ENCODE measurements at places on chromosomes 2 and 18.

DNA sequence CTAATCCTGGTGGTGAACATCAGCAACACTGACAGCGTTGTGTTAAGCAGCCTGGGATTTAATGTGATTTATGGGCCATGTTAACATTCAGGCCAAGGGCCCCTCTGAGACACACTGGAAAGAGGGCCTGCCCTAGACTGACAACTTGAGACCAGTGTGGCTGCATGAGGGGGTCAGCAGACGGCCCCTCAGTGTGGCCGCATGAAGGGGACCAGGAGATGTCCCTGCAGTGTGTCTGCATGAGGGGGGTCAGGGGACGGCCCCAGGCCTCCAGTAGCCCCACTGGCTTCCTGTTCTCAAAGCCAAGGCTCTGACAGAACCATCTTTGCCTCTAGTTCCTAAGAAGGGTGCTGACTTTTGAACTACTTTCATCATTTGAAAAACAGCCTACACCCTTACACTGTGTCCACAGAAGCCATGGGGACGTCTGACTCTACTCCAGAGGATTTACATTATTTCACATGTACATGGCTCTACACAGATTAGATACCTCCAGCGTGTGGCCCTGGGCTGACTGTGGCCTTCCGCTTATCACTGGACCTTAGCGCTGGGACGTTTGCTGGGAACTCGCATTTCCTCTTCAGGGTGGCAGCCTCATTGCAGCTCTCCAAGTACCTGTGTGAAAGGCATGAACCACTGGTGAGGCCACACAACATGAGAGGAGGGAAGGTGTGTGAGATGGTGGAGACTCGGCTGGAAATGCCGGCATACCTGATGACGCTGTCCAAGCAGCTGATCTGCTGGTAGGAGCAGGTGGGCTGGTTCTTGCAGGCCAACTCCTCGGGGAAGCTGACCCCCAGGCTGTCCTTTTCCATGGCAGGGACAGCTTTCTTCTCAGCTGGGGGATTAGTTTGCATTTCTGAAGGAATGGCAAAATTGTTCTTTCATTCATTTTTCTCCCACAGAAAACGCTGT lies 18.2 kb upstream of the HES6 start:
- no peak for DNase-seq

DNA sequence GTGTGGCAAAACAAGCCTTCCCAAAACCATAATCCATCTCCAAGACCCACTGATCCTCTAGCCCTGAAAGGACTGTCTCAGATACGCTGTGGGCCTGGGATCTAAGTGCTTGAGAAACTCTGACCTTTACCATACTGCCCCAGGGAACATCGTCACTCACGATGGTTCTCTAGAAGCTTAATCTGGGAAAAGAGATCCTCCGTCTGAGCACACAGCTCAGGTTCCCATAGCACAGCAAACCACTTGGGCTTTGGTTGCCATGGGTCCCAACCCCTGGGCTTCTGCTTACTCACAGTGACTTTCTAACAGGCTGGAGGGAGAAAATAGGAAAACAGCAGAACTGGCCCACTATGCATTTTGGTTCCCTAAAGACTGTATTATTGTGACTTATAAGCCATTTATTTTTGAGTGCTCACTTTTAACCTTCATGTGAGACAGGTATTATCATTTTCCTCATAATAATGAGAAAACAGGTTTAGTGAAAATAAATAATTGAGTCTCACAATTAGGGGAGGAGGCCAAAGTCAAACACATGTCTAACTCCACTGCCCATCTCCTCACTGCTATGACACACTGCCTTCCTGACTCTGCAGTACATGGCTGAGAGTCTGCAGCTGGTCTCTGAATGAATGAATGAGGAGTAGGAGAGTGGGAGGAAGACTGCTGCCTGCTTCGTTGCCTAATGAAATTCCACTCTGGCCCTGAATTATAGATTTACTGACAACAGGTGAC lies 46.7 kb downstream of the REEP1 start:
- no peak for DNase-seq

- peak; percentile 46 for DNase-seq
These were observed 91.6 kb upstream of the MGAT4A start for GRCh38 chr2:98822301-98823164.

- no peak for DNase-seq
These were observed 266.4 kb upstream of the FN1 start for GRCh38 chr2:215702116-215702902.

All from activated T-helper 1 cell treated with anti-CD3 and anti-CD28 coated beads, Interleukin-2, amount 50 U/mL, for 16 hours (primary cell).